ENCODE measurements at places on chromosomes 3 and 15.

GRCh38 chr3:134918441-134918840, 123.4 kb downstream of the EPHB1 start:
- no peak for DNase-seq

DNA sequence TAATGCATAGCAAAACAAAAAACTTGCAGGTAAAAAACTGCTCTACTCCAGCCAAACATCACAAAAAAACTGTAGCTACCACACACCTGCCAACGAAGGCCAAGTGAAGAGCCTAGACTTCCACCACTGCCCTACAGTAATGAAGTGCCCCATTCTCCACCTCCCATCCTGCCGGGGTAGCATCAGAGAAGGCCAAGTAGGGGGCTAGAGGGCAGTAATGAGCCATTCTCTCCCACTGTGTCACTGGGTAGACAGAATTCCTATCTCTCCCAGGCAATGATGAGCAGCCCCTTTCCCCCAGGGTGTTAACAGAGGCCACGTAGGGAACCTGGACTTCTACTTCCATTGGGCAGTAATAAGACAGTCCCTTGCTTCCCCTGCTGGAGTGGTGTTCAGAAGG, 9.5 kb downstream of the SEC22C start:
- no peak for DNase-seq

DNA sequence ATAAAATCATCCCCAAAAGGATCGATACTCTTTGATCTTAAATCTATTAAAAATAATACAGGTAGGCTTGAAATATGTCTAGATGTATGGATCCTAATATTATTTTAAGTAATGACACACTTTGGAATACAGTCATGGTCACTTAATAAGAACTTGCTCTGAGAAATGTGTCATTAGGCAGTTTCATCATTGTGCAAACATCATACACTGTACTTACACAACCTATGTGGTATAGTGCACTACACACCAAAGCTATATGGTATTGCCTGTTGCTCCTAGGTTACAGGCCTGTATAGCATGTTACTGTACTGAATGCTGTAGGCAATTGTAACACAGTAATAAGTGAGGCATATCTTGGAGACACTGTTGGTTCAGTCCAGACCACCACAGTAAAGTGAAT, 307.1 kb downstream of the RAP2B start:
- DNase-seq = no peak

DNA sequence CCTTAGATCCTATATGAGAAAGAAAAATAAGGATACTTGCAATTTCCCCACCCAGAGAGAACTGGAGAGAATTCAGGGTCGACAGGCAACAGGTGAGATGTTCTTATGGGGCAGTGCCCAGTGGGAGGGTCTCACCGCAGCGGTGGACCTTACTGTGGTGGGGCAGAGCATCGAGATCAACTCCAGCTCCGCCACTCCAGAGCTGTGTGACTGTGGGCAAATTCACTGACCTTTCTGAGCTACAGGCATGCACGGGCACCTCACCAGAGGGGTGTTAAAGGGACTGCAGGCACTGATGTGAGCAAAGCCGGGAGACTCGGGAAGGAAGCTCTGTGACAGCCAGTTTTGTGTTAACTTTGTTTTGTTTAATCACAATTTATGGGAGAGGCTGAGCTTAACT, 30.9 kb downstream of the RGMA start:
- no peak for DNase-seq

DNA sequence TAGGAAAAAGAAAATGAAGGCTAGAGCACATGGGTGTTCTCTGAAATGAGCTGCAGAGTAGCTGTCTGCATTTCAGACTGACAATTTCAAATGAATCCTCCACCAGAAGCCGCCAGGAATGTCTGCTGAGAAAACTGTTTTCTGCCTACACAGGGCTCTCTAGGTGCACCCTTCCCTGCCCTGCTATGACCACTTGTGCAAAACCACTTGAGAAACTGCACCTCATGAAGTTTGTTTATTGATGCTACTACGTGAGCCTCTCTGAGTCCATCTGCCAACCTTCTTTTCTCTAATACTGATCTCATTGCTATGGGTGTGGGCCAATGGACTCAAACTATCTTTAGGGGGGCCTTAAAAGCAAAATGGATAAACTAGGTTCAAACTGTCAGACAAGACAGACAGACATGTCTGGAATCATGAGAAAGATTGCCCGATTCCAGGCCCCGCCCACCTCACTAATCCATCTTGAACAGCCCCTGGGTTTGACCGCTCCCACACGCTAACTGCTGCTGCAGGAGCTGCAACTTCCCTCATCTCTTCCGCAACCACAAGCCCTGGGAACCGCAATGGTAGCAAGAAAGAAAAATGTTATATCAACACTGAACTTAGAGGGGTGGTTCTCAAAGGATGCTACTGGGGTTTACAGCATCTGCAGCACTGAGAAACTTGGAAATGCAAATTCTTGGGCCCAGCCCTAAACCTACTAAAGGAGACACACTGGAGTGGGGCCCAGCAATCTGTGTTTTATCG, 9.0 kb upstream of the CD47 start:
- DNase-seq = no peak

DNA sequence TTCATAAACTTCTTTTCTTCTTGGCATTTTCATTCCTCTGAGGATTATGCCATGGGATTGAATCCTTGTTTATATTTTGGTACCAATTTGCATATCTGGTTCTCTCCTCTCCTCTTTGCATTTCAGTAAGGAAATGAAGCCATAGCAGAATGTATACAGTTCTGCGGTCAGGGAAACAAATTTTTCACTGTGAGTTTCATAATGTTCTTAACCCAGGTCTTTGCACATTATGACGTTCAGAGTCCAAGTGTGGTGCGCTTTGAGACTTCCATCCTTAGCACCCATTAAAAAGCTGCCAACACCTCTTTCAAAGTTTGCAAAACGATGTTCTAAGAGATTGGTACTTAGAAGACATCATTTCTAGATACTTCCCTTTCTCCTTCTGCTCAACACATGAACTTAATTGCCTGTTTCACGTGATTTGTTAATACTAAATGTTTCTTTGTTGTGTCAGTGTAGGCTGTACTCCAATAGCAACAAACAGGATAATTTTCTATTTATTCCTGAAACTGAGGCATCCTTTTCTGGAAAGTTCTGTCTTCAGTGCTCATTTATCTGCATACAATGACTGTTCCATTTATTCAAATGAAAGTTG, 953.1 kb upstream of the NR2F2 start:
- DNase-seq = no peak

DNA sequence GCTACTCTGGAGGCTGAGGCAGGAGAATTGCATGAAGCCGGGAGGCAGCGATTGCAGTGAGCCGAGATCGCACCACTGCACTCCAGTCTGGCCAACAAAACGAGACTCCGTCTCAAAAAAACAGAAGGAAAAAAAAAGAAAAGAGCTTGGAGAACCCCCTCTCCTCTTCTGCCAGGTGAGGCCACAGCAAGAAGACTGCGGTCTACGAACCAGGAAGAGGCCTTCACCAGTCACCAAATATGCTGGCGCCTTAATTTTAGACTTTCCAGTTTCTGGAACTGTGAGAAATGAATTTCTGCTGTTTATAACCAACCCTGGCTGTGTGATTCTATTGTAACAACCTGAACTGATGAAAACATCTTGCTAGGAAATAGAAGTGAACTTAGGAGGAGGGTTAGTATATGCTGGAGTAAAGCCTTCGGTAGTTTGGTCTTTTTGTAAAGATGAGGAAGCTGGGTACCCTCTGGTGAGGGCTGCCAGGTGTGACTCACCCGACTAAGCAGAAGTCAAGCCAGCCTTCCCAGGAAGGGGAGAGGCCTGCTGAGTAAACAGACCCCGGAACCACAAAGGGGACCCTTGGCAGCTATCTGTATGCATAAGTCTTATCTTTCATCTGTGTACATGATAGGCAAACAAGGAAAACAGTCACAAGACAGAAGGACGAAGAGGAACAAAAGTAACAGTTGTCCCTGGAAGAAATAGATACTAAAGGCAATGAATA, 78.7 kb downstream of the KLF13 start:
- DNase-seq = no peak

GRCh38 chr3:9781551-9781950, 10.7 kb downstream of the TADA3 start:
- no peak for DNase-seq

GRCh38 chr15:92657486-92657885, 1.9 kb upstream of the FAM174B start:
- no peak for DNase-seq

GRCh38 chr15:77775837-77776236, 143.1 kb upstream of the LINGO1 start:
- DNase-seq = no peak

DNA sequence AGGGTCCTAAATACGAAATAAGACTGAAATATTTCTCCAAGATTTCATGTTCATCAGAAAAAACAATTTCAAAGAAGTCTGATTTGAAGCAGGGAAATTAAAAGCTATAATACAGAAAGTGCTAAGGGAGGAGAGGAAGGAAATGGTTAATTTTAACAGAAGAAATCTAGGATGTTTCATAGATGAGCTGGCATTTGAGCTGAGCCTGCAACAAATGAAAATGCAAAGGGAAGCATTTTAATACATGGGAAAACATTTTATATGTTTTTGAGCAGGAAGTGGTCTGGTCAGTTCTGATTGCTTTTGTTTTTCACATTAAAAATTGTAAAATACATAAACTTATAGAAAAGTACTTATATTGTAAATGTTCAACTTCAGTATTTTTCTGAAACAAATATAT, 17.2 kb upstream of the RAP2B start:
- DNase-seq = no peak

DNA sequence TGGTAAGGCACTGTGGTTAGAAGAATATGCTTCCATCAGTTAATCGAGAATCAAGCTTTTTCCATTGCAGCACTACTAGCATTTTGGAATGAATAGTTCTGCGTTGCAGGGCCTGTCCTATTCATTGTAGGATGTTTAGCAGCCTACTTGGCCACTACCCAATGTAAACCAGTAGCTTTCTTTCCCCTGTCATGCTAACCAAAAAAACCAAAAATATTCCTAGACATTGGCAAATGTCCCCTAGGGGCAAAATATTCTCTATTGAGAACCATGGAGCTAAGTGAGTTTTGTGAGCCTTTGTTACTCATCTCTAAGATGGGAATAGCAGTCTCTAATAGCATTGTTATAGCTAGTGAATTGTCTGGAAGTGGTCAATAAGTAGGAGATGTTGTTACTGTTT, 187.2 kb downstream of the CADPS start:
- DNase-seq = no peak

DNA sequence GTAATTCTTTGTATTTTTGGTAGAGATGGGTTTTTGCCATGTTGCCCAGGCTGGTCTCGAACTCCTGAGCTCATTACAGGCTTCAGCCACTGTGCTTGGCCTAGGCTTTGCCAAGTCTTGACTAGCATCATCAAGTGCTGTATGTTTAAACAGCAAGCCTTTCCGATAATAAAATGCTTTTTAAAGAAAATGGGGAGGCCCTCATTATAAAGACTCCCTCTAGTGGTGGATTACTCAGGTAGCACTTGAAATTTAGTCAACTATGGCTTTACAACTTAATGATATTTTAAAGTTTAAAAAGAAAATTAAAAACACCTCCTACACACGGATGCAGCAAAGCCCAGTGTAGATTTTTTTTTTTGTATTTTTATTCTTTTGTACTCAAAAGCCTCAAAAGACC, 213.6 kb downstream of the GAP43 start:
- no peak for DNase-seq

DNA sequence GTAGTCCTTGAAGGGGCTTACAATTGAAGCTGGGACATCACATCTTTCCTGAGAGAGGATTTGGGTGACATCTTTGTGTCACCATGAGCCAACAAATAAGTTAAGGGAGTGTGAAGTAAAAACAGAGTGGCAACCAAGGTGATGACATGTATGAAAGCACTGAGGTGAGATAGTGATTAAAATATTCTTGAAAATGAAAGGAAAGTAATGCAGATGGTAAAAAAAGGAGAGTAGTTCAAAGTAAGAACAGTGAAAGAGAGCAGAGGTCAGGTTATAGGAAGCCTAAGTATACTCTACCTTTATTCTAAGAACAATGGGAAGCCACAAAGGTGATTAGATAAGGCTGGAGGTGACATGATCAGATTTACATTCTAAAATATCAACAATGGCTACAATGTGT, 486.1 kb downstream of the DIPK2A start:
- DNase-seq = no peak

DNA sequence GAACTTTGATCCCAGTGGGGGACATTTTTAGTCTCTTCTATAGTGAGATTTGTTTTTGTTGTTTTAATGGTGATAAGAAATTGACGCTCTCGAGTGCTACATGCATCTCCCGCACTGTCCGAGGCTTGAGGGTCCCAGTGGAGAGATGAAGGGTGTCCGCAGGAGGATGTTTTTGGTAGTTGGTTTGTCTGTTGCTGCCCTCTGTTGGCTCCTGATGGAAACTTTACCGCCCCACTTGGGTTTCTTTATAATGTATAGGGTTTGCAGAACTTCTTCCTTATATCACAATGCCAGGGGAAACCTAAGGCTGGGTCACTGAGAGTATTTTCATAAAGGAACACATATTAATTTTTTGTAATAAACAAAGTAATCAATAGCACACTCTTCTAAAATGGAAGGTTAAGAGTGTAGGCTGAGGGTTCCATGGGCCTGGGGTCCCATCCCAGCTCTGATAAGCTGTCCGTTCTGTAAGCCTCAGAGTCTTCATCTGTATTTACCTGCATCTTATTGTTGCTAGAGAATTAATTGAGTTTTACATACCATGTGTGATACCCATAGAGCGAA, 185.3 kb upstream of the FEZF2 start:
- DNase-seq = no peak

Measured in pulmonary artery endothelial cell (primary cell).